ENCODE measurements at places on chromosomes 12 and 14.

DNA sequence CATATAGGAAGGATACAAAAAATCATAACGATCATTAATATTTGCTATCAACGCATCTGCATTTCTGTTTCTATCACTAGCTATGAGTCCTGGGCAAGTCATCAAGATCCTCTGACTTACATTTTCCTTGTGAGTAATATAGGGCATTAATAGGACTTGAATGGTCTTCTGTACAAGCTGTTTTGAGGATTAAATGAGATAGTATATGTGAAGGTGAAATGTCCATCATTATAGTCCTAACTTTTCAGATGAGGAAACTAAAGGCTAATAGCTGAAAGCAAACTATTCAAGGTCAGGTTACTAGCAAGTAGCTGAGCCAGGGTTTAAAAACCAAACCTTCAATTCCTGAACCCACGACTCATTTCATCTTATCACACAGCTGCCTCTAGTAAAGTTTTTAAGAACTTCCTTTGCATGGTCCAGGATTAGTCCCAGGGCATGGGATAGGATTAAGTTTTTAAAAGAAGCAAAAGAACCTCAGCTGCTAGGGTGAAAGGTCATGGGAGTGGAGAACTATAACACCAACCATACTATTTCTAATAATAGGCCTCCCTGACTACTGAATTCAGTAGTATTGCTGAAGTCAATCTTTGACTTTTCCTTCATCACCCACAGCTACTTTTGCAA, 101.4 kb upstream of the ADAMTS20 start:
- no peak for DNase-seq

- DNase-seq: no peak
Observed at GRCh38 chr12:93109551-93110203, 180.6 kb upstream of the EEA1 start.

- no peak for DNase-seq
Observed at GRCh38 chr12:4775936-4776335, 55.7 kb downstream of the GALNT8 start.

- DNase-seq: no peak
Observed at GRCh38 chr12:127516467-127516866, 750.5 kb upstream of the TMEM132C start.

GRCh38 chr14:30264161-30264560, 294.8 kb upstream of the G2E3 start:
- no peak for DNase-seq

DNA sequence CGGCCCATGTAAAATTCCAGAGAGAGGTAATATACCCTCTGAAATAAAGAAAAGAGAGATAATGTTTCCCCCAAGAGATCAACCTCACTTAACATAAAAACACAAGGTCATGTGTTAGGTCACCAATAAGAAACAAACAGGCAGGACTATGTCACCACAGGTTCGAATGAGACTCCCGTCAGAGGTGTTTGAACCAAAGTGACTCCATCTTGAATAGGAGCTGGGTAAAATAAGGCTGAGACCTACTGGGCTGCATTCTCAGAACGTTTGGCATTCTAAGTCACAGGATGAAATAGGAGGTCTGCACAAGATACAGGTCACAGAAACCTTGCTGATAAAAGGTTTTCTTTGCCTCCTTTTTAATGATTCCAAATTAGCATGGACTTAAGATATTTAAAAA, 6.5 kb downstream of the PYGL start:
- DNase-seq: no peak

DNA sequence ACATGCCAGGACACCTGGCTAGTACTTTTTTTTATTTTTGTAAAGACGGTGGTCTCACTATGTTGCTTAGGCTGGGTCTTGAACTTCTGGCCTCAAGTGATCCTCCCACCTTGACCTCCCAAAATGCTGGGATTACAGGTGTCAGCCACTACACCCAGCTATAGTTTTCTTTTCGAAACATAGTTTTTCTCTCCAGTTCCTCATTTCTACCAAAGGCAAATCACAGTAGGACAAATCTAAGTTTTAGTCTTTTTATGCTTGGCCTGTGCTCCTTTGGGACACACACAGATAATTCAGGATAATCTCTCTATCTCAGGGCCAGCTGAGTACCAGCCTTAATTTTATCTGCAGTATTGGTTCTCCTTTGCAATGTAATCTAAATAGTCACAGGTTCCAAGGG, 100.7 kb downstream of the KCNMB4 start:
- DNase-seq: no peak

GRCh38 chr14:73457041-73457923, 1.1 kb downstream of the NUMB start:
- peak; percentile 17 for DNase-seq

GRCh38 chr12:68203460-68203875, 22.1 kb downstream of the IL26 start:
- DNase-seq: no peak

GRCh38 chr12:24034160-24034559, 84.7 kb upstream of the SOX5 start:
- no peak for DNase-seq

GRCh38 chr14:74667758-74668157, 45.1 kb downstream of the AREL1 start:
- no peak for DNase-seq

GRCh38 chr12:52769354-52769753, 7.8 kb downstream of the KRT76 start:
- DNase-seq: no peak

DNA sequence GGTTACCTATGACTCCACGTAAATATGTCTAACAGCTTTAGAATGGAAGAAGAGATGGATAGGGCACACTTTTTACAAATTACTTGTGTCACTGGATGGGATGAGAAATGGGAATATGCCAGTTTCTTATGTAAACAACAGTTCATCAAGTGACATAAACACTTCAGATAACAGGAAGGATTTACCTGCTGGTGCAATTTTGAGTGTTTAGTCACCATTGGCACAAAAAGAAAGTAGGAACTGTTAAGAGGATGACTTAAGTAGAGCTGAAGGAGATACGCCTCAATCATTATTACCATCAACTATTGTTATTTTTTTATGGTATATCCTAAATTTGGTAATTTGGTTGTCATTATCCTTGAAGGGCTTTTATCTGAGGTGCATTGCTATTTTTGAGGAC, 83.2 kb downstream of the RMST start:
- no peak for DNase-seq

GRCh38 chr14:58287607-58288042, 10.7 kb upstream of the ARID4A start:
- DNase-seq: no peak

GRCh38 chr14:91315844-91316267, 71.4 kb upstream of the GPR68 start:
- no peak for DNase-seq

GRCh38 chr14:88556581-88556980, 1.8 kb upstream of the PTPN21 start:
- DNase-seq: no peak

- no peak for DNase-seq
Observed at GRCh38 chr12:111304642-111305071, 64.2 kb downstream of the PHETA1 start.

DNA sequence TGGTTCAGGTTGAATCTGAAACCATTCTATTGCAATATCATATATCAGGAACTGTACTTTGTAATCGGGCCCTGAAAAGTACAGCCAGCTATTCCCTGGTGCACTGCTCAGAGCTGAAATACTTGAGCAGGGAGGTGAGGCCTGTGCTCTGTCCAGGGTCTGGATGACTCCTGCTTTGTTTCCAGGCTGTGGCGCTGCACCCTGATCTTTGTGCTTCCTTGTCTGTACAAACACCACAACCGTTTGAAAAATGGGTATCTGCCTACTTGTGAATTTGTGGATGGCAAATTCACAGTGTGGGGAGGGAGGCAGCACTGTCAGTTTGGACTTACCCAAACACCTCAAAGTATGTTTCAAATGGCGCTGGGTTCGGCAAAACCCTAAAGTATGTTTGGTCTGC, 155.4 kb upstream of the FAR2 start:
- DNase-seq: no peak

DNA sequence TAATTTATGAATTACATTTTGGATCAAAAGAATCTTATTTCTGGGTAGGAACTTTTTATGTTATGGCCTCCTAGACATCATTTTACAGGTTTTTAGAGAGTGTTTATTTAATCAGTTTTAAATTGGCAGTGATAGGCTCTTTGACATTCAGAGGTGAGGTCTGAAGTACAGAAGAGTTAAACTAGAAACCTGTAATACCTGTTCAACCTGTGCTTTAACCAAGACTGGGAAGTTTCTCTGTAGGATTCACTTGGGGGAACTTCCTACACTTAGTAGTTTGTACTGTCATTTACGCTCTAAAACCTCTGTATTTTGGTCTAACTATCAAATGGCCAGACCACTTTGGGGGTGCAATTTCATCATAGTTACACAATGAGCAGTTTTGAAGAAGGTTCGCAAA, 35.9 kb downstream of the PLEKHA5 start:
- DNase-seq: no peak

GRCh38 chr12:69701826-69702225, 2.7 kb upstream of the BEST3 start:
- no peak for DNase-seq

DNA sequence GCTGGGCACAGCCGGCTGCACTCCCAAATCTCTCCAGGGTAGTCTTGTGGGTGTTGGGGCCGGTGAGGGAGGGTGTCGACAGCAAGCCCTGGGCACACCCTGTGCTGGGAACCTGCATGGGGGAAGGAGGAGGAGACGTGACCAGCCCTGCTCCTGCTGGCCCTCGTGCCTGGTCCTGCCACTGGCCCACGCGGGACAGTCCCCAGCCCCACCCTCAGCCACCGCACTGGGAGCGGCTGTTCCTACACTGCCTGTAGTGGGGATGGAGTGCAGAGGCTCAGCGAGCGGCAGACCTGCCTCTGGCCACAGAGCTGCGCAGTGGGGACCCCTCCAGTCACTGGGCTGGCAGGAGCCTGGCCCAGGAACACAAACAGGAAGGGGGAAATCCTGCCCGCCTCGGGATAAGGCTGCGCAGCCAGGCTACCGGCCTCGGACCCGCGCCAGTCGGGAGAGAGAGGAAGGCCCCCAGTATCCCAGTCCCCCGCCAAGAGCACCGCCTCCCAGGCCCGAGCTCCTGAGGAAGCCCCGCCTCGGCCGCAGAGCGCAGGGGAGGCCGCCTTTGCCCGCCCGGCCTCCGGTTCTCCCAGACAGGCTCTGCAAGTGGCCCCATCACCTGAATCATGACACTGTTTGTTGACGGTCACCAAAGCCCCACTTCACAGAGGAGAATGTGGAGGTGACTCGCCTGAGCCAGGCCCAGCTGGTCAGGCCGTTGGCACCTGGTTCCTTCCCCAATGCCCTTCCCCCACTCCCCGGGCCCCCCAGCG, 10.6 kb downstream of the AHNAK2 start:
- DNase-seq: no peak

DNA sequence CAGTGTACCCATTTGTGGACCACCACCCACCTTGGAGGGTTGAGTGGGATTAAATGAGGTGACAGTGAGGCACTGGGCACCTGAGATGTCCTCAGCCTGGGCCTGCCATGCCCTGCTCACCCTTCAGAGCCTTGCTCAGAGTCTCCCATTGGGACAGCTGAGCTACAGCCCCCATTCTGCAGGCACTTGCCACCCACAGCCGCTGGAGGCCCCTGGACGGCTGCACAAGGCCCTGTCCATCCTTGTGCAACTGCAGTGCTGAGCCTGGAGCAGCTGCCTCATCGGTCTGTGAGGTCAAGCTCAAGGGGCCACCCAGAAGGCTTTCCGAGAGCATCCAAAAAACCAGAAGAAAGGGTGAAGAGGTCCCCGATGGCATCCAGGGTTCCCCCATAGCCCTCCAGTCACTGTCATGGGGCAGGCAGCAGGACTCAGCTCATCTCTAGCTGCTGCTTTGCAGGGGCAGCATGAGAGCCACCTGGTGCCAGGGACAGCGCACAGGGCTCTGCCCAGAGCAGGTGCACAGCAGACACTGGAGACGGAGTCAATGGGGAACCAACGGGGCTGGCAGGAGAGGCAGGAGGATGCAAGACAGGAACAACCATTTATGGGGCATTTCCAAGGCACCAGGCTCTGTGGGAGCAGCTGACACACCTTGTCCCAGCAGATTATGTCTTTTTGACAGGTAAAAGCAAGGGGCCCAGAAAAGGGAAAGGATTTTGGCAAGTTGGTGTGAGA, 84.6 kb downstream of the ARL6IP4 start:
- DNase-seq: no peak

- DNase-seq: no peak
Observed at GRCh38 chr12:109943811-109944210, 43.7 kb downstream of the TCHP start.

GRCh38 chr14:89924268-89924667, 30.3 kb downstream of the EFCAB11 start:
- DNase-seq: no peak

- no peak for DNase-seq
Observed at GRCh38 chr14:71607056-71607455, 325.2 kb upstream of the RGS6 start.

- DNase-seq: no peak
Observed at GRCh38 chr12:1611803-1612572, 17.0 kb upstream of the WNT5B start.

- DNase-seq: no peak
Observed at GRCh38 chr12:93351726-93352125, 26.0 kb upstream of the NUDT4 start.

GRCh38 chr12:5506821-5507231, 74.9 kb downstream of the NTF3 start:
- DNase-seq: no peak

DNA sequence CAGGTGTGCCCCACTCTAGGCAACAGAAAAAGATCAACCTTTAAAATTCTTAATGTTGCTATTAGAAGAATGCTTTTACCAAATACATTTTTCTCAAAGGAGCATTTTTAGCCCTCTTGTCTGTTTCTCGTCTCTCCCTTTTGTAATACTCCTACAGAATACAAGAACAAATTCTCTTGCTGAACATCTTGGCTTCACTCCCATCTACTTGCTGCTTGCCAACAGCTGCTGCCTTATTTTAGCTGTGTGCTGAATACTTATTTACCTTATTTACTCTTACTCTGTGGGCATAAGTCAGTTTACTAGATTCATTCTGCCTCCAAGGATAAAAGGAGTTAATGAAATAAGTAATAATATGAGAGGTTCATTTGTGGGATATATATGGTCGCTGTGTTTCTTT, 70.8 kb downstream of the POLR3B start:
- no peak for DNase-seq

GRCh38 chr12:97568336-97569180, 106.0 kb downstream of the RMST start:
- no peak for DNase-seq

- DNase-seq: peak; percentile 71
Observed at GRCh38 chr14:58072288-58073071, 79.5 kb downstream of the ARMH4 start.

DNA sequence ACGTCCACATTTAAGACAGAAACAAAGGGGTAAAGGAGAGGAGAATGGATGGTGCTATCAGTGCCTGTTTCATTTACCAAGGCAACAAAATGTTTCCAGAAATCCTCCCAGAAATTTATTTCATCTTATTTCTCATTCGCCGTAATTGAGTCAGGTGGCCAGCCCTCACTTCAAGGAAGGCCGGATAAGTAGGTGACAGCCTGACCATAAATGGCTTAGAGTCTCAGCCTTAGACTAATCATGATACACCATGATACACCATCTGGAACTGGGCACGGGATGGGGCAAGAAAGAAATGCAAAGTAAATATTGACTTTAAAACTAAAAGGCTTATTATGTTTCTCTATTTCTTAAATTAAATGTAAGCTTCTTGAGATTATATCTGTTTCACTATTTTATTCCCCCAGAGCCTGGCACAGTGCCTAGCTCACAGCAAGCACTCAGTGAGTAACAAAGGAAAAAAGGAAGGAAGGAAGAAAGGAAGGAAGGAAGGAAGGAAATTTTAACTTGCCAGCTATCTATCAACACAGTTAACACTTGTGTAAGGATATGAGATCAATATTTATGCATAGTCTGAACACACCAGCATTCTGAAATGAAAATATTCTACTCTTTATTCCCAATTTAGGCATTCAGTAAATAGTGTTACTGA, 106.1 kb upstream of the FSCB start:
- DNase-seq: no peak
